ENCODE measurements at places on chromosomes 11 and 22.

GRCh38 chr22:46009730-46010129 is 32.8 kb upstream of the WNT7B start:
- DNase-seq, result peak; percentile 16

- DNase-seq, result peak; percentile 78
These were observed at the start of gene EHBP1L1 for GRCh38 chr11:65575568-65576231. TSS of gene EHBP1L1 (plus strand) at chr11:65576053. CDS start at chr11:65576303, 250 bp downstream.

GRCh38 chr11:127862406-127862805 is 725.0 kb downstream of the ETS1 start:
- no peak for DNase-seq

GRCh38 chr11:15651033-15651432 is 536.3 kb downstream of the INSC start:
- DNase-seq, result no peak

DNA sequence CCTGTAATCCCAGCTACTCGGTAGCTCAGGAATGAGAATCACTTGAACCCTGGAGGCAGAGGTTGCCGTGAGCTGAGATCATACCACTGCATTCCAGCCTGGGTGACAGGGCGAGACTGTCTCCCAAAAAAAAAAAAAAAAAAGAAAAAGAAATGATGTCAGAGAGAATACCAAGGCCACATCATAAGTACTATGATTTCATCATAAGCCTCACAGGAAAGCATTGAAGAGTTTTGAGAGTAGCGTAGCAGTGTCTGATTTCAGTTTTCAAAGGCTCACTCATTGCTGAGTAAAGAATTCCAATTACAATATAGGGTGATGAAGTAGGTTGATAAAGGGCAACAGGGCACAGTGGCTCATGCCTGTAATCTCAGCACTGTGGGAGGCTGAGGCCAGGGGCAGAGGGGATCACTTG is 88.8 kb downstream of the MRTFA start:
- no peak for DNase-seq

- no peak for DNase-seq
These were observed 9.5 kb upstream of the TSG101 start for GRCh38 chr11:18536209-18536608.

- no peak for DNase-seq
These were observed 163.9 kb downstream of the ADAMTS15 start for GRCh38 chr11:130612291-130612851.

DNA sequence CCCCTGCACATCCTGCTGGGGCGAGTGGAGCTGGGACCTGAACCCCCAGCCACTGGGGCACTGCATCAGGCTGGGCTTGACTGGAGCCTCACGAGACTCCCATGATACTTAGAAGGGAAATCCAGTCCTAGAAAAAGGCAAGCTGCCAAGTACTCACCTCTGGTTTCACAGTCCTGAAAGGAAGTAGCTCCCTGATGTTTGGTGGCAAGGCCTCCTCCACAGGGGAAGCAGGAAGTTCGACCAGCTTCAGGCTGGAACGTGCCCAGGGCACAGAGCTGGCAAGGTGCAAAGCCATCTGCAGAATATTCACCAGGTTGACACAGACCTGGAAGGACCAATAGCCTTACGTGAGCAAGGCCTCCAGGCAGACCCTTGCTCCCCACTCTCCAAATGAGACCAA is 26.8 kb upstream of the NRIP3 start:
- no peak for DNase-seq

DNA sequence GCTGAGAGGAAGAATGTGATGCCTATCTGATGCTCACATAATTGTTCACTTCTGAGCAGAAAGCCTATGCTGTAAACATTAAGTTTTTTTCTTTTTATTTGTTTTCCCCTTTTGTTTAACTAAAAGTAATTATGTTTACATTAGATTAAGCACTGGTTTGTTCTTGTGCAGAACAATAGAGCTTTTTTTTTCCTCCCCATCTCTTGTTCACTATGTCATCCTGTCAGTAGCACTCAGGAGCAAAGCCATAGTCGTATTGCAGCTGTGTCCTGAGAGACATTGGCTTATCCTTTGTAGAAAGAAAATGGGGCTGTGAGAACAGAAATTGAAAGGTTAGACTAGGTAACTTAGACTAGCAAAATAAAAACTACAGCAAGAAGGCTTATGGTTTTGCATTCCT is 301.8 kb upstream of the RAG2 start:
- DNase-seq, result no peak

- no peak for DNase-seq
These were observed 643.6 kb downstream of the ETS1 start for GRCh38 chr11:127943763-127944162.

- DNase-seq, result no peak
These were observed 200.5 kb downstream of the GRIK4 start for GRCh38 chr11:120712014-120712413.

DNA sequence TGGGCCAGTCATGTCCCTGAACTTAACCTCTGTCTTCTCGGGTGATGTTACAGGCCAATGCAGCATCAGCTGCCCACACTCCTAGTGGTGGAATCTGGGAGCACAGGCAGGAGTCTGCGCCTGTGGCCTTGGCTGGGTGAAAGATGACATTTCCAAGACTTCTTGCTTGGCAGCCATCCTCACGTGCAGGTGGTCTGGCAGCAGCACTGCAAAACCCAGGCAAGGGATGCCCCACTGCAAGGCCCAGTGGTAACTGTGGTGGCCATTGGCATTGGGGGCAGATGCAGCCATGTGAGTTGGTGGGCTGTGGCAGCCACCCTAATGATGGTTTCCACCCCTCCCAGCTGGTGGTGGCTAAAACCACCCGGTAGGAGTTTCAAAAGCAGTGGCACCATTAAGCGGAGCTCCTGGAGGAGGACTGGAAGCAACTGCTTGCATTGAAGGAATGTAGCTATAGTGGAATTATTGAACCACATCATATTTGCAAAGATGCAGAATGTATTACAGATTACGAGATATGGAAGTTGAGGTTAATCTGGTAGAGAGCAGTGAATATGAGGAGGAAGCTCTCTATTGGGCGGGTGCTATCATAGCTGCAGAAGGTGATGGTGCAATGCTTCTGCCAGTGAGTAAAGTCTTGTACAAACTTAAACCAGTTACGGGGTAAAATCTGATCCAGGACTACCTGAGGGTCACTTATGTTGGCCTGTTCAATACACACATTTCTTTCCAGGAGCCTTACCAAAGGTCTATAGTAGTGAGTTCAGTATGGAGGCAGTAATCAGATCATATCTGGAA is 120.7 kb upstream of the TOP3B start:
- no peak for DNase-seq

DNA sequence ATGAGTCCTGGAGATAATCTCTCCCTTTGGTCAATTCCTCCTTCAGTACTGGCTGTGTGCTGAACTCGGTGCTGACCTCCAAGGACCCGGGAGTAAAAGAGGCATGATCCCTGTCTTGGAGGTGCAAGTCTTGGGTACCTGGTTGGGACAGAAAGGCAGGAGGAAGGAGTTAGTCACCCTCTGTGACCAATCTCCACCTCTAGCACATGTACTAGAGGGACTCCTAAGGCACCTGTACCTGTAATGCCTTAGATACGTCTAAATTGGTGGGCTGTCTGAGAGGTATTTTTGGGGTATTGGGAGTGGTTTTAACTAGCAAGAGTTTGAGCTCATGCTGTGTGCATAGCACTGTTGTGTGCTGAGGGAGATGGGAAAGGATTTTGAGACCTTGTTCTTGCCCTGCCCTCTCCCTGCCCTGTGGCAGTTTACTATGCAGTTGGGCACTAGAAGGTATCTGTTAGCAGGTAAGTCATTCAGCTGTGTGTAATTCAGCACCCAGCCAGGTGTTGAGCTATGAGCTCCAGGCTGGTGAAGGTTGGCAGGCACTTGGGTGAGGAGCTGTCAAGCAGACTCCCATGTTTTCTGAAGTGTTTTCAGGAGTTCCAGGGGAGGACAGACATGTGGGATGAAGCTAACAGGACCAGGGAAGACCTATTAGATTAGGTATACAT is 2.5 kb downstream of the PANX1 start:
- no peak for DNase-seq

DNA sequence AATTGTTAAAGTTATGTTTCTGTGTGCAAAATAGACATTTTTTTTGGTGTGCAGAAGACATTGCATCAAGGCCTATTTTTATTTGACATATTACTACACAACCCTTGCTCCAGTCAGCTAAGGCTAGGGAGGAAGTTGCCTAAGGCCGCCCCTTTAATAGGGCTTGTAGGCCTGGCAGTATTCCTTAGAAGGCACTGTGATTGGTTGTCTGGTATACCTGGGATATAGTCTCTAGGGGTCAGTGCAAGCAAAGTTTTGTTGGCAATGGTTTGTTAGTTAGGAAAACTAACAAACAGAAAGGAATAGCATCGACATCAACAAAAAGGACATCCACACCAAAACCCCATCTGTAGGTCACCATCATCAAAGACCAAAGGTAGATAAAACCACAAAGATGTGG is 16.9 kb downstream of the CCDC15 start:
- DNase-seq, result no peak

DNA sequence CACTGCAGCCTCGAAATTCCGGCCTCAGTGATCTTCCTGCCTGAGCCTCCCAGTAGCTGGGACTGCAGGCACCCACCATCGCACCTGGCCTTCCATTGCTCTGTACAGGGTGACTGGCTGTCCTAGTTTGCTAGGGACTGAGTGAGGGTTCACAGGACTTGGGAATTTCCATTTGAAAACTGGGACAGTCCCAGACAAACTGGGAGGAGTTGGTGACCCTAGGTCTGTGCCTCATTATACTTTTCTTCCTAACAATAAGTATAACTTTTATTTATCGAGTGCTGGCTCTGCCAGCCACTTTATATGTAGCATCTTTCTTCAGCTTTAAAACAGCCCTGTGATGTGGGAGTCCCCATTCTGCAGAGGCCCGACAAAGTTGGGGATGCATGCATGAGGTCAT is 25.5 kb downstream of the TCP11L1 start:
- DNase-seq, result no peak

- DNase-seq, result no peak
These were observed 31.6 kb downstream of the BRSK2 start for GRCh38 chr11:1421291-1421690.

GRCh38 chr11:126172596-126173038 is 38.8 kb downstream of the RPUSD4 start:
- DNase-seq, result no peak

DNA sequence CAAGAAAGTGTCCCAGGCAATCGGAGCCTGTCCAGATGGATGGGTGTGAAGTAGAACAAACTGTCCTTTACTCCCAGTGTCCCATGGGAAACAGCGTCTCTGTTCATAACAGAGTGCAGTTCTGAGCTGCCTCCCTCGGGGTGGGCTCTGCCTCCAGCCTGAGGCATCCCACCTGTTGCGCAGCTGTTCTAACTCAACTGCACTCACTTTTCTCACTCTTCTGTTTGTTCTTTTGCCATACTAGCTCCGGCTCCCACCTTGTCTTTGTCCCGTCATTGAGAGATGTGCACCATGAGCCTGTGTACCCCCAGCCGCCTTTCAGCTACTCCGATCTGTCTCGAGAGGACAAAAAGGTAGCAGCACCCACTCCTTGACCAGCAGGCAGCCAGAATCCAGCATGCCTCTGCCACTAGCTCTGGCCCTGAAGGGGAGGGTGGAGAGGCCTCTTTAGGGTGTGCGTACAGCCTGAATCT is 20.7 kb upstream of the CDC42EP2 start:
- peak; percentile 62 for DNase-seq

- peak; percentile 40 for DNase-seq
These were observed 2.5 kb upstream of the RCN1 start for GRCh38 chr11:32088117-32088941.

- no peak for DNase-seq
These were observed 196.1 kb downstream of the TRIM29 start for GRCh38 chr11:119941636-119942411.

DNA sequence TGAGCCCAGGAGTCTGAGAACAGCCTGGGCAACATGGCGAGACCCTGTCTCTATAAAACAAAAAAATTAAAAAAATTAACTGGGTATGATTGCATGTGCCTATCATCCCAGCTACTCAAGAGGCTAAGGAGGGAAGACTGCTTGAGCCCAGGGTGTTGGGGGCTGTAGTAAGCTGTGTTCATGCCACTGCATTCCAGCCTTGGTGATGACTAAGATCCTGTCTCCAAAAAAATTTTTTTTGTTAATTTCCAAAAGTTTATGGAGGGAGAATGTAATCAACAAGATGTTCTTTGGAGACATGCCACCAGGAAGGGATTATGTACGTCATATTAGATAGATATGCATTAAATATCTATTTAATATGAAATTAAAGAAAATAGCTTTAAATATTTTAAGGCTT is 267.5 kb downstream of the SBF2 start:
- no peak for DNase-seq

DNA sequence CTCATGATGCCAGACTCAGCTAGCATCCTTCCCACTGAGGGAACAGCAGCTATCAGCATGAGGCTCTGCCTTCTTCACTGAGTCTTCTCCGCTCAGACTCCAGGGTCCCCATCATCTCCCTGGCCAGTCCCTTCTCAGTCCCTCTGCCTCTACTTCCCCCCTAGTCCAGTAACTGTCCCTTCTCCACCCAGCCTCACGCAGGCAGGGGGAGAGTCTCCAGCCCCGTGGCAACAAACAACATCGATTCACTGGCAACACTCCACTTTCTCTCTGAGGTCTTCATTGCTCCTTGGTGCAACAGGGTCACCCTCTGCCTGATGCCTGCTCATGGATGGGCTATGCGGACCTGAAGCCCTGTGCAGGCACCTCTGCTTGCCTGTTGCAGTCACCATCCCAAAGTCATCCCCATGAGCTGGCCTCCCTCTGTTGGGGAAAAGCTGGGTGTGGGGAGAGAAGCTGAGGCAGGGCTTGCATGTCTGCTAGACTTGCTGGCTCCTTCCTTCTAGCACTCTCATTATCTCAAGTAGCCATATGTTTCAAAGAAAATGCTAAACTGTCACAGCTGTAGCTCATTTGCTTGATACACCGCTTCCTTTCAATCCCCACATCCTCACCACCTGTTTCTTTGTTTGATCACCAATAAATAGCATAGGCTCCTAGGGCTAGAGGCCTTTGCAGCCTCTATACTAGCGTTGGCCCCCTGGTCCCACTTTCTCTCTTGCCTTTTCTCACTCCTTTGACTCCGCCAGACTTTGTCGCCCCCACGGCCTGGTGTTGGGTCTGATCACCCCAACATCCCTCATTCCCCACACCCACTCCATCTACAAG is 4.3 kb upstream of the BCR start:
- no peak for DNase-seq

DNA sequence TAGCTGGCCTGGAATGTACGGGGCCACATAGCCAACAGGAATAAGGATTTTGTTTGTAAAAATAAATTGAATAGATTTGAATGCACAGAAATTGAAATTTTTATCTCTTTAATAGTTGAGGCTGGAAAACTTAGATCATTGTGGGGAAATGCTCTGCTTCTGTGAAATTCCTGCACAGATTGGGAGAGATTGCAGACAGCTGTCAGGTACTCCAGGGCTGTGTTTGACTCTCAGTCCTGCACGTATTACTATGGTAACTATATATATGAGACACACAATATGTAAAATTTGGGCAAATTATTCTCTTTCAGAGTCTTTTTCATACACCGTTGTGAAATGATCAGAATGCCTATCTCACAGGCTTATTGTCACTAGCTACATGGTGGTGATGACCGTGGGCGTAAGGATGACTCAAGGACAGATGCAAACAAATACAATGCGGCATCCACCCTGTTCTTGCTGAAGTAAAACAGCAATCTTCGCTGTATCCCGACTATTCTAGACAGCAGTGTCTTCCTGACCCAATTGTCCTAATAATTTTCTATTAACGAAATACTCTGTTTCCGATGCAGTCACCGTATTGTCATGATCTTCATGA is 79.4 kb downstream of the ZC3H12C start:
- DNase-seq, result no peak

GRCh38 chr22:44413211-44413610 is 84.8 kb downstream of the RTL6 start:
- no peak for DNase-seq

Data from femur (tissue), 1 donor.